Epithelial cell of proximal tubule (primary cell): ENCODE measurements at places on chromosomes 11 and 22. TPM values are rescaled to one million over a fixed set of nuclear protein-coding genes. Genes with fewer than 3 reads are reported as not detected.

Gene PHETA2
- total RNA-seq: 10.9 and 11.2 TPM in 2 replicates

Gene CFAP300
- 0.72 and 10.0 TPM in 2 replicates for total RNA-seq

Gene DNAJB7
- not detected in 2 replicates for total RNA-seq

Gene TRIM29
- total RNA-seq: 0.22 TPM in 1 of 2 replicates, not detected in the other

Gene ABTB2
- 14.1 and 17.6 TPM in 2 replicates for total RNA-seq

Gene RFPL3
- not detected in 2 replicates for total RNA-seq

Gene CNTF
- 0.29 and 1.2 TPM in 2 replicates for total RNA-seq

Gene ANGPTL5
- total RNA-seq: not detected in 2 replicates

Gene OR8U1
- total RNA-seq: not detected in 2 replicates

Gene PIWIL4
- 0.22 and 1.2 TPM in 2 replicates for total RNA-seq

Gene MICAL2
- total RNA-seq: 104 and 148 TPM in 2 replicates

Gene MS4A6E
- total RNA-seq: not detected in 2 replicates

Gene NRIP3
- 14.5 and 22.8 TPM in 2 replicates for total RNA-seq

Gene KCNQ1OT1
- total RNA-seq: 0.14 and 0.63 TPM in 2 replicates

Gene SHISAL1
- total RNA-seq: not detected in 2 replicates

Gene HBE1
- total RNA-seq: not detected in 2 replicates

Gene SHISA8
- total RNA-seq: not detected in 2 replicates

Gene C11orf42
- not detected in 2 replicates for total RNA-seq

Gene UBQLNL
- 0.06 TPM in 1 of 2 replicates, not detected in the other for total RNA-seq

Gene SLC22A12
- not detected in 2 replicates for total RNA-seq

Gene KRTAP5-4
- not detected in 2 replicates for total RNA-seq

Gene CYTH4
- 0.07 TPM in 1 of 2 replicates, not detected in the other for total RNA-seq

Gene MOGAT2
- not detected in 2 replicates for total RNA-seq

Gene ISX
- total RNA-seq: not detected in 2 replicates

Gene SLC1A2
- under 0.01 TPM in 1 of 2 replicates, not detected in the other for total RNA-seq
